Activated CD4-positive, alpha-beta T cell treated with anti-CD3 and anti-CD28 coated beads, Interleukin-2, amount 50 U/mL, for 48 hours (primary cell): ENCODE measurements at places on chromosomes 2 and 18.

- DNase-seq, result no peak
These were observed 202.4 kb downstream of the ARL6IP6 start for GRCh38 chr2:152920846-152921245.

- no peak for DNase-seq
These were observed 82.5 kb downstream of the CERS6 start for GRCh38 chr2:168538534-168538933.

DNA sequence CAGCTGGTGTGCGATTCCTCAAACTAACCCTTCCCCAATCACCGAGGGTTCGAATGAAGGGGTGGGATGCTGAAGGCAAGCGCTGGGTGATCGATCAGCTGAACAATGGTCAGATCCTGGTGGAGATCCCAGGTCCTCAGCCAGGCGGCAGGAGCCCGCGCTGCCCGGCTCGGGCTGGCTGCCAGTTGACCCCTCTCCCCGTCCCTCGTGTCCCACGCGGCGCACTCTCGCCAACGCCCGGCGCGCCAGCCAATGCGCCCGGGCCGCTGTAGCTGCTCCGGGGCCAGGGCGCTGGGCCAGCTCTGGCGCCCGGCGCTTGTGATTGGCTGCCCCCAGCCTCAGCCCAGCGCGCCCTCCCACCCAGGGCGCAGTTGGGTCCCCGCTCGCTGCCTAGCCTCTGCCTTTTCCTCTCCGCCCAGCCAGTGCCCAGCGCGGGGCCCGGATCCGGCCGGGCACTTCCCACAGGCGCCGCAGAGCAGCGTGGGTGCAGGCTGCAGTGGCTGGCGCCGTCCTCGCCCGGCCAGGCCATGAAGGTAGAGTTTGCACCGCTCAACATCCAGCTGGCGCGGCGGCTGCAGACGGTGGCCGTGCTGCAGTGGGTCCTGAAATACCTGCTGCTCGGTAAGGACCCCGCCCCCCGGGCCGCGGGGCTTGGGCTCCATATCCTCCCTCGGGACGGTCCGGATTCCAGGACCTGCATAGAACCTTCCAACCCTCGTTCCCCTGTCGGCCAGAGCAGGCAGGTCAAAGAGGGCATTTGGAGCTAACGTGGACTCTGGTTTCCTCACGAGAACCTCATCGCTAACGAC, at the start of gene MOGAT1:
Gene MOGAT1 (plus strand): TSS at position 400 of the 809 bp plus-strand sequence. CDS start 128 bp downstream, at position 528.
- DNase-seq, result no peak

- DNase-seq, result no peak
These were observed 73.1 kb downstream of the FTCDNL1 start for GRCh38 chr2:199777916-199778315.

GRCh38 chr2:154591294-154591820, 107.1 kb upstream of the KCNJ3 start:
- DNase-seq, result no peak

- no peak for DNase-seq
These were observed 1395.6 kb downstream of the SUCLG1 start for GRCh38 chr2:83063511-83063910.

DNA sequence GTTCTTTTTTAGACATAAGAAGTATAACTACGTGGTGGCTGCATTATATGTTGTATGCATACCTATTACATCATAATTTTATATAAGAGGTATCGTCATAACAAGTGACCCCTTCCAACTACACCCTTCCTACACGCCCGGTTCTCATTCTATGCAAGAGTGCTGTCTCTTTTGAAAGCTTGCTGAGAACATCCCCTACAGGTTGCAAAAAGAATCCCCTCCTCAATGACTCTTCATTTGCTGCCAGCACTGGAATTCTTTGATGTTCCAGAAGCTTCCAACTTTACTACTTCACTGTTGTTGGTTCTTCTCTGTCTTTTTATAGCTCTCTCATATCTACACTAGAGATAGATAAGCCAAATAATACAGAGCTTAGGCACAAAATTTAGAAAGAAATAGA, 66.4 kb downstream of the CDH7 start:
- DNase-seq, result no peak

DNA sequence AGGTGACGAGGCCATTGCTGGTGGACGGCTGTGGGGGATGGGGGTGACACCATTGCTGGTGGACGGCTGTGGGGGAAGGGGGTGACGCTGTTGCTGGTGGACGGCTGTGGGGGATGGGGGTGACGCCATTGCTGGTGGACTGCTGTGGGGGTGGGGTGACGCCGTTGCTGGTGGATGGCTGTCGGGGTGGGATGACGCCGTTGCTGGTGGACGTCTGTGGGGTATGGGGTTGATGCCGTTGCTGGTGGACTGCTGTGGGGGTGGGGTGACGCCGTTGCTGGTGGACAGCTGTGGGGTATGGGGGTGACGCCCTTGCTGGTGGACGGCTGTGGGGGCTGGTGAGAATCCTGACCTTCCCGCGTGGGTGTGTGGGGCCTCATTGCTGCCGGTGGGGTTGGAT, 47.1 kb downstream of the CTDP1 start:
- no peak for DNase-seq

- DNase-seq, result no peak
These were observed 1184.7 kb upstream of the NXPH2 start for GRCh38 chr2:139964721-139965440.

GRCh38 chr2:204842068-204842467, 296.8 kb downstream of the PARD3B start:
- DNase-seq, result no peak

DNA sequence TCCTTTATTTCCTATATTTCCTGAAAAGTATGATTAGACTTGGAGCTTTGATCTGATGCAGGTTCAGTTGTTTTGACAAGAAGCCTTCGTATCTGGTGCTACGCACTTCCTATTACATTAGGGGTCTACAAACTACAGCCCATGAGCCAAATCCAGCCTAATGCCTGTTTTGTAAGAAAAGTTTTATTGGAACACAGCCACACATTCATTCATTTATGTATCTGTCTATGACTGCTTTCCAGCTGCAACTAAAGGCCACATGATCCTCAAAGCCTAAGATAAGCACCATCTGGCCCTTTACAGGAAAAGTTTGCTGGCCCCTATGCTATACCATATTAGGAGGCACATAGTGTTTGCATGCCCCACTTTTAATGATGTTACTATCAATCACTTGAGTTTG, 26.0 kb downstream of the EIF2AK3 start:
- DNase-seq, result no peak

DNA sequence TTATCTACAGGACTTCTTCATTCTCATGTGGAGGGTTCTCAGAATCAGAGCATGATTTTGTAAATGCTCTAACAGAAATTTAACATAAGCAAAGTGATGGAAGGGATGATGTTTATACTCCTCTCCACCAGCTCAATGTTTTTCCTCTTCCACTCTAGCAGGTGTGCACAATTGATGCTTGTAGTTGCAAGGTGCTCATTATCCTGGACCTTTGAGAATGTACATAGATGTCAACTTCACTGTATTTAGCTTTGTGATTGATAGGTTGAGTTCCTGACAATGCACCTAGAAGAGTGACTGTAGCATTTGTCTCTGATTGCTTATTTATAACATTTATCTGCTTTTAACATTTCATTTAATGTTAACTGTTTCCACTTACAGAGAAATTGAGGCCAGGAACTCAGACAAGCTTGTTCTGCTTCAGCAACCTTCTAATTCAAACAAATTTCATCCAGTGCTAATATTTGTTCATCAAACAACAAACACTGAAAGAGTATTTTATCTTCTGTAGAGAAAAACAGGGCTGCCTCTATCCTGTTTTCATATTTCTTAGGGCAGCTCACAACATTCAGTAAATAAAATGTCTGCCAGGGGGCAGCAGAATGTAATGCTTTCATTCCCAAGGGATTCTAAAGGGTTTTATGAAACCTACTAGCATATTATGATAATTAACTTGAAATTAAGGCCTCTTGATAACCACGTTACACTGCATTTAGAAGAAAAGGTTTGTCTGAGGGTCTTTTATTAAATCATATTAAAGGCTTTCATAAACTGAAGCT, 127.9 kb upstream of the NOL4 start:
- no peak for DNase-seq

- DNase-seq, result no peak
These were observed 117.7 kb downstream of the EN1 start for GRCh38 chr2:118729760-118730159.

GRCh38 chr2:80329491-80329890, 24.9 kb upstream of the LRRTM1 start:
- DNase-seq, result no peak

DNA sequence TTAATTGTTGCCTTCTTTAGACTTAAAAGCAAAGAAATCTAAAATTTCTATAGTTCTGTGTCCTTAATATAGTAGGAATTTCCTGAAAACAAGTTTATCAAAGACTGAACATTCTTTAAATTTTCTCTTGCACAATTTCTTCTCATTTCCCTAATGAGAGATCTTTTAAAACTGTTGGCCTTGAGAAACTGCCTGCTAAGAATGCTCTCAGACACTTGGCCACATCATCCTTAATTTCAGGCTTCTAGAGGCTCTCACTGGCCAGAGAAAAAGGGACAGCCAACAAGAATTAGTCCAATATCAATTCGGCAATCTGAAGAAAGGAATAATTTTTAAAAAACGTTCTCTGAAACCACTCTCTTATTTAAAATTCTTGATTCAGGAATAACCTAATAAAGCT, 167.0 kb upstream of the CREB1 start:
- DNase-seq, result no peak

- DNase-seq, result no peak
These were observed 1027.1 kb downstream of the TMEM182 start for GRCh38 chr2:103788951-103789350.

GRCh38 chr2:159249990-159250715, 36.4 kb downstream of the WDSUB1 start:
- no peak for DNase-seq

DNA sequence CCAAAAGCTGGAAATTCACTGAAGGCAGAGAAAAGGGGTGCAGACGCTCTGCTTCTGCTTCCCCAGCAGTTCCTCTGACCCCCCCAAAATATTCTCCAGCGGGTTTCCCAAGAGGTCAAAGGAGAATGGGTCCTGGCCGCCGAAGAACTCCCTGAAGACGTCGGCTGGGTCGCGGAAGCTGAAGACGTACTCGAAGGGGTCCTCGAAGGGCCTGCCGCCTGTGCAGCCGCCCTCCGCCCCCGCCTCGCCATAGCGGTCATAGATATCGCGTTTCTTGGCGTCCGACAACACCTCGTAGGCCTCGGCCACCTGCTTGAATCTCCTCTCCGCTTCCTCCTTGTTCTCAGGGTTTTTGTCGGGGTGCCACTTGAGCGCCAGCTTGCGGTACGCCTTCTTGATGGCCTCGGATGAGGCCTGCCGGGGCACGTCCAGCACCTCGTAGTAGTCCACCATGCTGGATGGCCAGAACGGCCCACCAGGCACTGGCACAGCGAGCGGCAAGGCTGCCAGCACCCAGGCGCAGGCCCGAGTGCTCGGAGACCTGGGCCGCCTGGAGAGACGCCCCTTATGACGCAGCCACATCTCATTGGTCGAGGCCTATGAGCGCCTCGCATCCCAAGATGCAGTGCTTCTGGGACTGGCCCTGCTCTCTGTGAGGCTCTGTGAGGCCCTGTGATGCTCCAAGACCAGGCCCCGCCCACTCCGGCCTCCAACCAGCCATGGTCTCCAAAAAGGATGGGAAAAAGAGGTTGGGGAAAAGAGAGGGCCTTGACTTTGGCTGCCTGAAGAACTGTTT, 14.8 kb downstream of the UGT1A3 start:
- no peak for DNase-seq

DNA sequence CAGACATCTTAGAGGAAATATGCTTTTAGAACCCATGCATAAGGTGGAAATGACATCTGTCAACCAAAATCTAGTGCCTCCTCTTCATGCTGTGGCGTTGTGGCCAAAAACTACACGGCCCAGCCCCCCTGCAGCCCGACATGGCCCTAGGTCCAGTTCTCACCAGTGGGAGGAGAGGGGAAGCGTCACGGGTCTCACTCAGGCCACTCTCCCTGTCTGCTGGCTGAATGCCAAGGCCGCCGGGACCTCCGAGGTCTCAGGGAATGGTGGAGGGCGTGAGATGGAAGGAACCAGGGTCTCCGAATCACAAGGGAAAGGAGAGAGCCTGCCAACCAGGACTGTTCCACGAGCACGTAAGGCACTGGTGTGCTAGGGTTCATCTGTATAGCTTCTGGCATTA, 361.0 kb downstream of the ANAPC1 start:
- DNase-seq, result no peak

GRCh38 chr2:68620772-68621171, 22.6 kb upstream of the PROKR1 start:
- no peak for DNase-seq

DNA sequence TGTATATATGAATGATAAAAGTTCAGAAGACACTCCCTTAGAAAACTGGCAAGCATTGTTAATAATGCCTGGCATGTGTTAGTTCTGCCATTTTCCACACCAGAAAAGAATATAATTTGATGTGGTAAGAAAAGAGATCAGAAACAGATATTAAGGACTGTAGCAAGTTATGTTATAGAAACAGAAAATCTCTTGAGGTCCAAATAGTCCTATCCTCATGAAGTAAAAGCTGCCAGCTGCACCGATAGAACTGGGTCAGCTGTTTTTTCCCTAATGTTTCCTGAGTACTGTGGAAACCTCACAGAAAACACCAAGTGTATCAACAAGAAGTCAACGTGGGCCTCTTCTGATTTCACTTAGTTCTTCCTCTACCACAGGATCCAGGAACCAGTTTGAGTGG, 56.9 kb upstream of the SDC1 start:
- DNase-seq, result no peak

DNA sequence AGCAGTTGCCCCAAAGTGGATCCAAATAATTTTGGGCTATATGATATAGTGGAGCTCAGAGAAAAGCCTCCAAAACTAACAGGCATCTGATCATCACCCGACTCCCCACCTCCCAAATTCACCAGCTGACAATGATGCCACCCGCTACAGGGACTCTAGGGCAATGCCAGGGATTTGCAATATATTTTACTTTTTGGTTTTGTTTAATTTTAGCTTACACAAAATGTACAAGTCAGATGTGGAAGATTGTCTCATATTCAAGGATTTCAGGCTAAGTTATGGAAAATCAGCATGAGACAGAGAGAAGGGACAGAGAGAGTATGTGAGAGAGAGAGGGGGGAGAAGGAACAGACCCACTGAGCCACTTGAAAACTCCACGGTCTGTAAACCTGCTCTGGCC, 187.4 kb downstream of the TMEM247 start:
- DNase-seq, result no peak

DNA sequence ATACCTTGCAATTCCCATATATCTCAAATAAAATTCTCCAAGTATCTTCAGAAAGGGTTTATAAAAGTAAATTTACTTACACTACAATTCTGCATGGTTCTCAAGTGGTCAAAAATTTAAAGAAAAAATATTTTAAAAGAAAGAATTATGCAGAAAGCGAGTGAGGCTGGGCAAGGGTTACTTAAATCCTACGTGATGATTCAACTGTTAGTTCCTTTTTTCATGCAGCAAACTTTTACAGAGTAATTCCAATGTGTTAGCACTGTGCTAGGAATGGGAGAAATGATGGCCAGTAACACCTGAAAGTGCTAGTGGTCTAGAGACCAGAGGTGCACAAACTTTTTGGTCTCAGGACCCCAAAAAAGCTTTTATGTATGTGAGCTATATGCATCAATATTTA, 133.4 kb downstream of the ATAD2B start:
- DNase-seq, result no peak
